Germinal center (tissue), 1 donor: ENCODE measurements at places on chromosomes 3 and 15.

GRCh38 chr15:35755237-35755802, 209.4 kb upstream of the DPH6 start:
- DNase-seq: no peak

GRCh38 chr3:190701096-190701532, 161.4 kb downstream of the GMNC start:
- DNase-seq: no peak

DNA sequence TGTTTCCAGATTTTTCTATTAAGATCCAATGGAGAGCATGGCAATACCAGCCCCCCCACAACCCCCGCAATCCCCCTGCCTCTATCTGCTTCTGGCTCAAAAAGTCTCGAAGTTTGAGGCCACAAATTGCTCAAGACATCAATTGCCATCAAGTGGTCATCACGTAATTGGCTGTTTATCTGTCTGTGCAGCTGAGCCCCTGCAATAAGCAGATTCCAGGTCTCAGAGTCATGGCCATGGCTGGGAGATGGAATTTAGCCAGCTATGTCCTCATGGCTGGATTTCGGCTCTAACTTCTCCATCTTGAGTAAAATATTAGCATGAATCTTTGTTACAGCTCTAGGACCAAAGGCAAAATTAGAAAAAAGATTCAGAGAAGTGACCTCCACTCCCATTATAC, 22.7 kb downstream of the SSUH2 start:
- DNase-seq: no peak

- DNase-seq: no peak
Measured at GRCh38 chr15:33168444-33168843, 26.1 kb downstream of the FMN1 start.

DNA sequence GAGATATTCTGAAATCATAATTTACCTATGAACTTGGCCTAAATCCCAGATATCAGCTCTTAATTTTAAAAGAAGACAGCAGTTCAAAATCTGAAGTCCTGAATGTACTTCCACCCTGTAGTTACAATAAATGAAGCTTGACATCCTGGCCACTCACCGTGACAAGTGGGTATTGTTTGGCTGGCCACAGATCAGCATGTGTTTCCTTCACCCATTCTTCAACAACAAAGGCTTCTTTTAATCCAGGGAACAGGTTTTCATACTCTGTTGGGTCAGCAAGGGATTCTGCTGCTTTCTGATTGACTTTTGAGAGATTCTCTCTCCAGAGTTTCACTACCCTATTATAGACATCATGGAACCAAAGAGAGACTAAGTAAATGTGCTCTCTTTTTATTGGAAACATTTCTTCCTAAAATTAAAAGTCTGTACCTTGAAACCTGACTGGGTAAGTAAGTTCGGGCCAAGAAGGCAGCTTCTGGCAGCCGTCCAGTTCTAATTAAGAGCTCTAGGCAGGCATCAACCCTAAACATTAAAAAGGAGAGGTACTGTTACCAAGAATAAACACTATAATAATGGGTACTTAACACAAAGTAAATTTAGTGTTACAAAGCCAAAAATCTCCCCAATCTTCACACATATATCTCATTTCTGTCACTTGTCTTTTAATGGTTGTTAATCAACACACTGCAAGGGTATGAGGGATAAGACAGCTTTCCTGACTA, 15.2 kb downstream of the MRPS22 start:
- no peak for DNase-seq

GRCh38 chr3:29241855-29242254, 39.0 kb upstream of the RBMS3 start:
- DNase-seq: no peak

GRCh38 chr15:41671656-41672648, 11.7 kb downstream of the MGA start:
- no peak for DNase-seq

DNA sequence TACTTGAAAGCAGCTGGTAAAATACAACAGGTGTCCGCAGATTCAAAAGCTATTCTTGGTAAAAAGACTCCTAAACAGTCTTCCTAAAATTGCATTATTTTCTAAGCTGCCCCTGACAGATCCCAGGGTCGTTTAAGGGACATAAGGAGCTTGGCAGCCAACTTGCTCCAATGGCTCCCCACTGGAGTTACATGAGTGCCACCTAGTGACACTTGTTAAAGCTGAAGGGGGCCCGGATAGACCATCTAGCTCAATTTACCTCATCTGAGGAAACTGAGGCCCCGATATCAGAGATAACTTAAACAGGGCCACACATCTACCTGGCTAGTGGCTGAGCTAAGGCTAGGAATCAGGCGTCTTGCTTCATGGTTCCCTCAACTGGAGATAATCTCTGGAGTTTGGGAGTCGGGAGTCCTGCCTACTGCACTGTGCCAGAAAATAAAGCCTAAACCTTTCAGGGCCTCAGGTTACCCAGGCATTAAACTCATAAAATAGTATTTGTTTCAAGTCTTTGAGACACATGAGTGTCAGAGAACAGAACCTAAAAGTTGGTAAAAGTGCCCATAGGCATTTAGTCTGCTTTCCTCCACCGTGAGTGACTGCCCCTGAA, 6.5 kb upstream of the TBC1D23 start:
- peak; percentile 41 for DNase-seq

DNA sequence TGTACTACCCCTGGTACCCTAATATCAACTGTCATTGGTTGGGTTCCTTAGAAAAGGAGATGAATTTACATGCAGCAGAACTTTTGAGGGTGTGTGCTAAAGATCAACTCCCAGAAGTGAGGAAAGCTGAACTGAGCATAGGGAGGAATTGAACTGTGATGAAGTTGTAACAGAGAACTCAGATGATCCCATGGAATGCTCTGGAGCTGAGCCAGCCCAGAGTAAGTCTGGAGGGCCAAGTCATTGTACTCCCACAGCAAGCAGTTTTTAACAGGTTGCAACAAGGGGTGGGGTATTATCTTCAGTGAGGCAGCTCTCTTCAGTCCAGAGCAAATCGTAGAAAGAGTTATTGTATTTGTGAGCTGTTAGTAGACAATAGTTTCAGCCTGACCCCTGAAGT, 572.3 kb downstream of the PYDC2 start:
- no peak for DNase-seq

GRCh38 chr3:151146071-151146730, 56.8 kb downstream of the GPR171 start:
- DNase-seq: peak; percentile 78
